ENCODE measurements at places on chromosomes 2 and 18.

GRCh38 chr2:106189764-106190468, 4.2 kb downstream of the UXS1 start:
- DNase-seq, result no peak

DNA sequence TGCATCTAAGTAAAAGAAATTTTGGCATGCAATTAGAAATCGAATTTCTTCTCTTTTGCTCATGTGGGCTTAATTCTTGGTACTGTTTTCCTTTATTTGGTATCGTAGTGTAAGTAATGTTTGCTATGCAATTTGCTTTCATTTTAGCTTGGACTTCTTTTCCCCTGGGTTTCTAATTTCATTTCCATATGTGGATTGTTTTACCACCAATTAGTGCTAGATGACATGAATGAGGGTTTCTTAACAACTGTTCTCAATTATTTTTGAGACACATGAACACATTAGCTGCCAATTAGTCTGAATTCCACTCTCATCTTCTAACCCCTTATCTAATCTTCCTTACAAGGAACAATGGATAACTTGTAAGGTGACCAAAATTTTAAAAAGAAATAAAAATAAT, 1047.2 kb upstream of the PIK3C3 start:
- no peak for DNase-seq

GRCh38 chr18:7393080-7393479, 162.2 kb downstream of the LRRC30 start:
- no peak for DNase-seq

DNA sequence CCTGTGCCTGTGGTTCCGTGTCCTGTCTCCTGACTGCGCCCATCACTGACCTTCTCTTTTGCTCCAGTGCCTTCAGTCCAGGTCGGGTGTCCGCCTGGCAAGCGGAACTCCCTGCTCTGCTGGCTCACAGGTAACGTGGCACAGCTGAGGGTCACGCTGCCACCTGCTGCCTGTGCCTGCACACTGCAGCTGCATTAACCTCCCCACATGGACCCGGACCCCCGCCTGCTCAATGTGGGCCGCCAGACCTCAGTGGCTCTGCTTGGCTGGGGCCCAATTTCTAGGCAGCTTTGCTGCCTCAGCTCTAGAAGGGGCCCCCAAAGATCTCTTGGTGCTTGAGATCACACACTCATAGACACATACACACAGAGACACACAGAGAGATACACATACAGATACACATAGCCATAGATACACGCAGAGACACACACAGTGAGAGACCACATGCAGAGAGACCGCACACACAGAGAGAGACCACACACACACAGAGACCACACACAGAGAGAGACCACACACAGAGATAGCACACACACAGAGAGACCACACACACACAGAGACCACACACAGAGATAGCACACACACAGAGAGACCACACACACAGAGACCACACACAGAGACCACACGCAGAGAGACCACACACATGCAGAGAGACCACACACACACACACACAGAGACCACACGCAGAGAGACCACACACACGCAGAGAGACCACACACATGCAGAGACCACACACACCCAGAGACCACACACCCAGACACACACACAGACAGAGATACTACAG, 14.9 kb upstream of the CNNM3 start:
- DNase-seq, result peak; percentile 85
